ENCODE measurements at places on chromosomes 7 and 10.

DNA sequence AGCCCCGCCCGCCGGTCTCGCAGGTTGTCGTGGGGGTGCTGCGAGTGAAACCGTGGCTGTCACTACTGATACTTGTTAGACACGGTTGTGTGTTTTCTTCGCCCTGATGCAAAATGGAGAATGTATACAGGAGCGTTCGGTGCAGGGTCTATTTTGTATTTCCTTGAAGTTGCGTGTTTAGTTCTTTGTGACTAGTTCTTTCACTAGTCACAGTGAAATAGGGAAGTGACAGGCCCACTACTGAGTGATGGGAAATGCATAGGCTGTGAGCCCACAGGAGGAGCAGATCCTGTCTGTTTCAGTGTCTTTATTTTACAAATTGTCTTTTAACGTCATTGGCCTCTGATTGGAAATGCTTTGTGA lies 675 bp downstream of the ABRAXAS2 start:
- H3K27ac ChIP-seq, result peak overlapping the region; percentile 96
- peak overlapping the region; percentile 96 for H3K4me3 ChIP-seq
- no peak for DNase-seq

DNA sequence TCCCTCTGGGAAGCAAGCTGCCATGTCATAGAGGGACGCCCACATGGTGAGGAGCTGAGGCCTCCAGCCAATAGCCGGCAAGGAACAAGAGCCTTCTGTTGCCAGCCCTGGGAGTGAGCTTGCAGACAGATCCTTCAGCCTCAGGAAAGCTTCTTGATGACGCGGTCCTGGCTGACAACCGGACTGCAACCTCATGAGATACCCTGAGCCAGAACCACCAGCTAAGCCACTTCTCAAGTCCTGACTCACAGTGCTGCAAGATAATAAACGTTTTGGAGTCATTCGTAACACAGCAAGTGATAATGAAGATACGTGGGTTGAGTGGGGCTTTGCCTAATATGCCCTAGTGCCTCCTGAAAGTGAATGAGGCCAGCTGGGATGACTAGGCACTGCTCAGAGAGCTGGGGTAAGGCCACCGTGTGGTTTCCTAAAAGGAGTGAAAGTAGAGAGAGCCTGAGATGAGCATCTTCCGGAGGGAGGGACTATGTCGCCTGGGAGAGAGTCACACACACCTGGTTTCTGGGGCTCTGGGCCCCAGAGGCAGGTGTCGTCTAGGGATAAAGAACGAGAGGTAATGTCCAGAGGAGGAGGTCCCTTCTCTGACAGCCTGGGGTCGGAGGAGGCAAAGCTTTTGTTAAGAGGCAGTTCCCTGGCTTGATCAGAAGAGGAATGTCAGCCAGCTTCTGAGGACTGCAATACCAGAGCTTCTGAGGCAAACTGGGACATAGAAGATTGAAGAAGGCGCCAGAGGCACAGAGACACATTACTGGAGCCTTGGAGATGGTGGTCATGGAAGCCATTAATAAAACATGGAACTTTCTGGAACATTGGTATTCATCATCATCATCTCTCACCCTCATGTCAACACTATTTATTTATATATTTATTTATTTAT lies 53.6 kb downstream of the PYROXD2 start:
- peak overlapping the region; percentile 44 for H3K27ac ChIP-seq
- peaks cover 8% of the 10 kb centered on the region for H3K4me1 ChIP-seq
- peak; percentile 34 for DNase-seq
- no peaks in the 10 kb centered on the region for H3K36me3 ChIP-seq

DNA sequence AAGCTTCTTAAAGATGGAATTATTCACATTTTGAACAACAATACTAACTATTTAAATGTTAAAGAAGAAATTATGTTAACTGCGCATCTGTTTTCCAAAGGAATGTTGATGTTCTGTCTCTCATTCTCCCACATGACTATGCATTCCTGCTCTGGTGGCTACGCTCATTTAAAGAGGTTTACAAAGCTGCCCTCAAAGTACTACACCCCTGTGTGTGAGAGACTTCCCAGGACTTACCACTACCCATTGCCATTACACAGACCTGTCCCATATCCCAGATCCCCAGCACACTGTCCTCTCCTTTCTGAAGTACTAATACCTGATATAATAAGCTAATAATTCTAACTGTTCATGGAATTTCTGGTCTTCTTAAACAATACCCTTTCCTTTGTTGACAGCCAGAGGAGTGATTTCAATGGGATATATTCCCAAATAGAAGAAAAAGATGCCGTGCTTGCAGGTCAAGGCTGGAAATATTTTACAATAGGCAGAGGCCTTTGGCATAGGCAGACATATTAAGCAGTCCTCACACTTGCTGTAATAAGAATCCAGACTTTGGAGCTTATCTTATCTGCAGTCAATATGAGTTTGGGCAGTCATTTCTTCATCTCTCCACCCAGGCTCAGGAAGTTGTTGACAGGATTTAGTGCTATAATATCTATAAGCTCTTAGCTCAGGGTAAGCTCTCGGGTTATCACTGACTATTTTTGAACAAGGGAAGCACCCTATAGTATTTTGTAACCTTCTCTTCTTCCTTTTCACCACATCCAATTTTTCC lies 12.2 kb downstream of the LIPF start:
- H3K36me3 ChIP-seq, result no peaks in the 10 kb centered on the region
- no peak overlapping the region for H3K4me3 ChIP-seq
- peaks cover 7% of the 10 kb centered on the region for H3K4me1 ChIP-seq
- H3K27ac ChIP-seq, result no peak overlapping the region
- peaks cover 8% of the 10 kb centered on the region for H3K27me3 ChIP-seq

DNA sequence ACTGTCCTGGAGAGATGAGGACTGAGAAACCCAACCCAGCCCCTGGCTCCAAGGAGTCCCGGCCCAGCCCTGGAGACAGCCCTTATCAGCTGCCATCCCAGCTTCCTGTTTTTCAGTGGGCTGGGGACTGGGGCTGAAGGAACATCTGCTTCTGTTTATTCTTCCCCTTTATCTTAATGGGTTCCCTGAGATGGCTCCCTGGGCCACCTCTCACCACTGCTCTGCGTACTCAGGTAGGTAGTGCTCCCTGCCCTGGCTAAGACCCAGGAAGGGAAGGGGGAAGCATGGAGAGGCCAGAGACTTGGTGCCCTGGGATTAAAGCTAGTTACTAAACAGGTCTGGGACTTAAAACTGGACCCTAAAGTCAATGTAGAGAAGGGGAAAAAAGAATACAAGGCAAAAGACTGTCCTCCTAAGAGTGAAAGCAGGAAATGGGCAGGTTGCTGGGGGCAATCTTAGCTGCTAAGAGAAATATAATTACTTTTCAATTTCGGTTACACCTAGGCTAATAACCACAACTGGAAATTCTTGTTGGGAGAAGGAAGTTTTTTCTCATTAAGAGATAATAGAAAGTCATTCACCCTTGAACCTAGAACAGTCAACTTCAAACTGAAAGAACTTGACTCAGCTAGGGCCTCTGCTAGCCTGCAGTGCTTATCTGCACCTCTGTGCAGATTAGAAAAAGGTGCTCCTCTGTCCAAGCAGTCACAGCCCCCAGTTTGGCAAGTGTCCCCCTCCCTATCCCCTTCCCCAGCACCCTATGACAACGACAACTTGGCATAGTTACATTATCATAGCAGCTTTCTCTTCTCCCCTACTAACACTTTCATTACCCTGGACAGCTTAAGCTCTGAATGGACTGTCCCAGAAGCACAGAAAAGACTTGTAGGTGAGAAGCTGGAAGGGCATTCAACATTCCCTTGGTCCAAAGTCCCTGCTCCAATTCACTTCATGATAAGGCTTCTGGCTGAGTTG lies 65.6 kb upstream of the KDM7A start:
- no peak for DNase-seq
- peaks cover 12% of the 10 kb centered on the region for H3K4me1 ChIP-seq
- no peaks in the 10 kb centered on the region for H3K27me3 ChIP-seq
- no peaks in the 10 kb centered on the region for H3K36me3 ChIP-seq
- no peak overlapping the region for H3K4me3 ChIP-seq

GRCh38 chr7:100053215-100053614 lies 3.6 kb downstream of the ZSCAN21 start:
- H3K36me3 ChIP-seq, result peaks cover 33% of the 10 kb centered on the region
- no peak overlapping the region for H3K27ac ChIP-seq
- peaks cover 25% of the 10 kb centered on the region for H3K4me1 ChIP-seq
- H3K4me3 ChIP-seq, result no peak overlapping the region
- no peaks in the 10 kb centered on the region for H3K27me3 ChIP-seq

DNA sequence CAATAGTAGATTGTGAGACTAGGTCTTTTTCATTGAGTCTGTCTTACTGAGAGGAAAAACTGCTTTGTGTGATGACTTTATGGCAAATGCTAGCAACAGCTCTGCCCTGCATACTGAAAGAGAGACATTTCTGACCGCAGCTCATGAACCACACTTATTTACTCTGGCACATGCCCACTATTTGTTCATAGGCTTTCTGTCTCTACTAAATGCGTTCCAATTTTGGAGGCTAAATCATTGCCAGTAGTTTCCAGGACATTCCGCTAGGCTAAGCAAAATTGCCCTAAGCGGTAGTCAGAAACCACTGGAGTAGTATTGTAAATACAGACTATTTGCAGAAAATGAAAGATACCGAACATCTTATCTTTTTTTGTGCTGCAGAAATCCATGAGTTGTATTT lies 55.6 kb upstream of the DLX6 start:
- H3K27me3 ChIP-seq, result peaks cover 34% of the 10 kb centered on the region
- no peak overlapping the region for H3K27ac ChIP-seq
- no peaks in the 10 kb centered on the region for H3K4me1 ChIP-seq
- H3K4me3 ChIP-seq, result no peak overlapping the region
- DNase-seq, result no peak
- no peaks in the 10 kb centered on the region for H3K36me3 ChIP-seq

DNA sequence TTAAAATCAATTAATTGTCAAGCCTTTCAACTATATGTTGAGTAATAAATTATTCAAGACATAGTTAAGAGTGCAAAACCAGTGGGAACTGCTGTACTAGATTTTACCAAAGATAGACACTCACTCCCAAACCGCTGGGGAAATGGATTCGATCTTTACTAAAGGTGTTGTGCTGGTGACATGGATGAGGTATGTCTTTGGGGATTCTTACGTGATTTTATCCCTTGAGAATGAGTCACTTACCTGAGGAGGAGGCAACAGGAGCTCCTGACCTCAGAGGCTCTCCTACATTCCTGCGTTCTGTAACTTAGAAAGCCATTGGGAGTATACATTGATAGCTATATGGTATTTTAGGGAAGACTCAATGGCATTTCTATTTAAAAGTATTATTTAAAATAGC lies 165.5 kb downstream of the PKD1L1 start:
- H3K27ac ChIP-seq, result no peak overlapping the region
- H3K4me1 ChIP-seq, result no peaks in the 10 kb centered on the region
- H3K36me3 ChIP-seq, result no peaks in the 10 kb centered on the region
- no peaks in the 10 kb centered on the region for H3K27me3 ChIP-seq
- no peak for DNase-seq

GRCh38 chr7:16791905-16792698 lies 12.7 kb downstream of the AGR2 start:
- peaks cover 24% of the 10 kb centered on the region for H3K27me3 ChIP-seq
- no peaks in the 10 kb centered on the region for H3K36me3 ChIP-seq
- peaks cover 1% of the 10 kb centered on the region for H3K4me1 ChIP-seq
- H3K4me3 ChIP-seq, result no peak overlapping the region
- no peak overlapping the region for H3K27ac ChIP-seq
- no peak for DNase-seq

DNA sequence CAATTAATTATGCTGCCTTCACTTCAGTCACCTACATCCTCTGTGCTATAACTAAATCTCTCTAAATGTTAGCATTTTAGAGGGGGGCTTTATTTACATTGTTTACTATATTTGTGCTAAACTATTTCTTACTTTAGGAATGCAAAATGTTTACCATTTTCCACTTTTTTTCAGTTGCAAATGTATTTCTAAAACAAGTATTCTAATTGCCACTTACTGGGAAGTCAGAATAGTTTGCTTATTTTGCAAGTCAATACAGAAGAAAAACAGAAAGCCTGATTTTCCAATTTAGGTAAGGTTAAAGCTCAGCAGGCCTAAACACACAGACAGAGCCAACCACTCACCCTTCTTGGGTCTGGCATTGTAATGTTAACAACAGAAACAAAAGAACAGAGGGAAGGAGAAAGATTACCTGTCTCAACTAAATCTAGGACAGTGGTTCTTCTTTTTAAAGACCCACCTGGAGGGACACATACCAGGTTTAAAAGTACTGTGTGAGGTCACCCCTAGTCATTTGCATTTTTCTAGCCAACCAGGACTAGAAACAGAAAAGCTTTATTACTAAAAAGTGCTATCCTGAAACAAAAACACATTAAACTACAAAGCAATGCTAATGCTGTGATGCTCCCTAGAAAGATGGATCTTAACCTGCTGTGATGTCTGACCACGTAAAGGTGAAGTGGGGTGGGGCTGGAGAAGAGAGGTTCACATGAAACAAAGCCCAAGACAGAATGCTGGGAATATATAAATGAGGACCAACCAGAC lies 178.2 kb downstream of the SLC25A13 start:
- no peak overlapping the region for H3K27ac ChIP-seq
- no peak for DNase-seq
- no peak overlapping the region for H3K4me3 ChIP-seq
- peaks cover 70% of the 10 kb centered on the region for H3K36me3 ChIP-seq
- no peaks in the 10 kb centered on the region for H3K4me1 ChIP-seq

DNA sequence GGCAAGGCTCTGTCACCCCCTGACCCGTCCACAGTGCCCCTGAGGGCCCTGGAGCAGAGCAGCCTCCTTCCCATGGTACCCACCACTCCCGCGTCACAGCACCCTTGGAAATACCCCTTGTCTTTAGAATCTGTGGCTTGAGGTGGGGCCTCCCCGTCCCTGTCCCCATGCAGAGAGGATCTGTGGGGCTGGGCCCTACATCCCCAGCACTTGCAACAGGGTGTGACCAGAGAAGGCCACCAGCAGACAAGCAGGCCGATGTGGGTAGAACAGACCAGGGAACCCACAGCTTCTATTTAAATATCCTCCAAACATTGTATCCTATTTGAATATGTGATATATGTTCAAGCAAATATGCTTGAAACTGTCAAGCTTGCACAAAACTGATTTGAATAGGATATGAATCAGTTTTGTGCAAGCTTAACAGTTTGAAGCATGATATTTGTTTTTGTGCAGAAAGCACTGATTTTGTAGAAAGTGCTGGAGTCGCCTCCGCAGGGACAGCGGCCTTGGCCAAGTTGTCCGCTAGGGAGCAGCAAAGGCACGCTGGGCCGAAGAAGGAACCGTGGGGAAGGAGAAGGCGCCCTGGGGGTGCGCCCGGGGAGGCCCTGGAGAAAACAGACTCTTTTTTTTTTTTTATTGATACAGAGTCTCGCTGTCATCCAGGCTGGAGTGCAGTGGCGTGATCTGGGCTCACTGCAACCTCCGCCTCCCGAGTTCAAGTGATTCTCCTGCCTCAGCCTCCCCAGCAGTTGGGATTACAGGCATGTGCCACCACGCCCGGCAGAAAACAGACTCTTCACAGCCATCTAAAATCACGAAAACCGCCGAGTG lies 2.2 kb downstream of the CFAP46 start:
- peaks cover 10% of the 10 kb centered on the region for H3K4me1 ChIP-seq
- peak; percentile 65 for DNase-seq
- H3K27me3 ChIP-seq, result peaks cover 68% of the 10 kb centered on the region
- H3K36me3 ChIP-seq, result no peaks in the 10 kb centered on the region
- no peak overlapping the region for H3K27ac ChIP-seq

DNA sequence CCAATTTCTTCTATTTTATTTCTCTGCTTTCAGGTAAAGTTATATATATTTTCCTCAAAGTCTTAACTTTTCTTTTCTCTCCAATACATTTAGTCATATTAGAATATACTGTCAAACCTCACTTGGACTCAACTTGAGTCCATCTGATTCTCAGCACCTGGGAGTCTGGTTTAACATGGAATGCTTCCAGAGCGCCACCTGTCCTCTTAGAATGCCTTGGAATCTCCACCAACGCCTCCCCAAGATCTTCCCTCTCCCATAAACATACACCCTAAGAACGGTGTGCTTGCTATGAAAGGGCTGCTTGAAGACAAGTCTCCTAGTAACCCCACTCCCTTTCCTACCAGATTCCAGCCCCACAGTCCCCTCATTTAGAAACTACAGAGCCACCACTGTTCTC lies 229.1 kb upstream of the MKLN1 start:
- DNase-seq, result no peak
- H3K4me1 ChIP-seq, result peaks cover 87% of the 10 kb centered on the region
- H3K27ac ChIP-seq, result peak overlapping the region; percentile 71
- H3K27me3 ChIP-seq, result no peaks in the 10 kb centered on the region

All from activated T-cell treated with anti-CD3 and anti-CD28 coated beads, Interleukin-2, amount 50 U/mL, for 24 hours (primary cell).